ENCODE measurements at places on chromosomes 1 and 21. TPM values are rescaled to one million over a fixed set of nuclear protein-coding genes. Genes with fewer than 3 reads are reported as not detected.

Gene WNT3A
- not detected for total RNA-seq

Gene RUNX3
- total RNA-seq: 0.64 TPM

Gene SETD4
- 23.5 TPM for total RNA-seq

Gene LCE6A
- not detected for total RNA-seq

Gene OR2C3
- not detected for total RNA-seq

Gene CGN
- total RNA-seq: 0.27 TPM

Gene SHCBP1L
- not detected for total RNA-seq

Gene NPHS2
- total RNA-seq: not detected

Gene RIPK4
- not detected for total RNA-seq

Gene ZNF683
- total RNA-seq: not detected

Gene CFAP74
- not detected for total RNA-seq

Gene SHISAL2A
- total RNA-seq: not detected

Gene CELA2A
- total RNA-seq: 0.62 TPM

Gene SLAMF9
- total RNA-seq: not detected

Gene BLACAT1
- 0.83 TPM for total RNA-seq

Gene MOB3C
- total RNA-seq: 5.2 TPM

Gene DNM3
- 0.16 TPM for total RNA-seq

Gene KIF21B
- 13.4 TPM for total RNA-seq

Gene BCAR3
- 3.8 TPM for total RNA-seq

Gene PODN
- not detected for total RNA-seq

Gene GJA9
- total RNA-seq: not detected
